Activated gamma-delta T cell (primary cell): ENCODE measurements at places on chromosomes 4 and X.

GRCh38 chr4:105630670-105631655 is 77.5 kb downstream of the INTS12 start:
- DNase-seq = no peak

- DNase-seq = no peak
Observed at GRCh38 chrX:103330681-103331288, 746 bp downstream of the TCEAL7 start.

GRCh38 chr4:150768497-150768896 is 186.5 kb downstream of the MAB21L2 start:
- no peak for DNase-seq

DNA sequence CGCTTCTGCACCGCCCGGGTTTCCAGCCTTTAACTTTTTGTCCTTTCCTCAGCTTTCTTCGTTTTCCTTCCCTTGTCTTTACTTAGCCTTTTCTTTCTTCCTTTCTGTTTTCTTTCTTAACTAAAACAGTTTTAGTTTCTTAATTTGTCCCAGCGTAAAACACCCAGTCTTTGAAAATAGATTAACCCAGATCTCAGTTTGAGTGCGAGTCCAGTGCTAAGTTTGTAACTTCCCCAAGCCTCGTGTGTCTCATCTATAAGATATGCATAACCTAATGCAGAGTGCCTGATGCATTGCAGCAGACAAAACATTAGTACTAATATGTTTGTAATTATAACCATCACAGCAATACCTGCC is 460 bp upstream of the GEMIN8 start:
- no peak for DNase-seq

DNA sequence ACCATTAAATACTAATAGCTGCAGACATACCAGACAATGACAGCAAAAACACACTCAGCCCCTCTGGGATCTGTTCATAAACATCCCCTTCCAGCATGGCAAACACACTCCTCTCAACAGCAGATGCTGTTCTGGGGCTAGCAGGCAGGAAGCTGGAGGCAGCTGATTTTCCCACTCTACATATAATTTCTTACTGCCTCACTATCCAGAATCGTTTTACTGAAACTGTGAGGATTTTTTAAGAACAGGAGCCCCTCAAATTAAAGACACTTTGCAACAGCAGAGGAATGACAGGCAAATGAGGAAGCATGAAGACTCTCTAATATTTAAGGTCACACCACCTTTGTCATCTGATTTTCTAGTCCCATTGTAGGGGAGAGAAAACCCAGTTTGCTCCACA is 2.2 kb downstream of the MAPK10 start:
- DNase-seq = no peak

GRCh38 chrX:20361890-20362262 is 95.2 kb upstream of the RPS6KA3 start:
- DNase-seq = no peak

- no peak for DNase-seq
Observed at GRCh38 chr4:38647101-38647819, 16.7 kb upstream of the KLF3 start.

DNA sequence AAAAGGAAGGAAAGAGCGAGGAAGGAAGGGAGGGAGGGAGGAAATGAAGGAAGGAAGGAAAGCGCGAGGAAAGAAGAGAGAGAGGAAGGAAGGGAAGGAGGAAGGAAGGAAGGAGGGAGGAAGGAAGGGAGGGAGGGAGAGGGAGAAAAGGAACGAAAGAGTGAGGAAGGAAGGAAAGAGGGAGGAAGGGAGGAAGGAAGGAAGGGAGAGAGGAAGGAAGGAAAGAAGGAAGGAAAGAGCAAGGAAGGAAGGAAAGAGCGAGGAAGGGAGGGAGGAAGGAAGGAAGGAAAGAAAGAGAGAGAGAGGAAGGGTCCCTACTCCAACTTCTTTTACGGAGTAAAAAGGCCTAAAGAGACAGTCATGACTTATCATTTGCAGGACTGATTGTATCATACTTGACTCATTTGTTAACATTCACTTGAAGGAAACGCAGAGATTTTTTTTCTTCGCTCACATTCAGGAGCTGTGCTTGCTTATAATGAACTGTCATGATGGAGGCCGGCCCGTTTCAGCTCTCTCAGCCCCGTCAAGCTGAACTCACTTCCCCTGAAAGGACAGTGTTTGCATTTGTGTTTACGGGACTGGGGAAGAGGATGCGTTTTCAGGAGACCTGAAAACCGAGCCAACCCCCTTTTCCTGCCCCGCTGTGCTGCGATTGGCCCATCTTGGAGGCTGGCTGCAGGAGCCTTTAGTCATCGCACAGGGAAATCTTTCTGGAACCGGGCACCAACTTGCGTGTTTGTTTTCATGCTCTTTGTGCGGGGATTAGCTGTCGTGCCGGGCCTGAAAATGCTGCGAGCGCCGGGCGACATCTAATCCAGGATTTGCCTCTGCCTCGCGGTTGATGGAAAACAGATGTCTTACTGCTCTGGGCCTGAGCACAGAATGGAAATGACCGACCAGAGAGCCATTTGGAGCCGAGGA is 17.8 kb downstream of the TRIM2 start:
- DNase-seq = no peak

- DNase-seq = no peak
Observed at GRCh38 chr4:1813915-1814314, 20.8 kb downstream of the FGFR3 start.

DNA sequence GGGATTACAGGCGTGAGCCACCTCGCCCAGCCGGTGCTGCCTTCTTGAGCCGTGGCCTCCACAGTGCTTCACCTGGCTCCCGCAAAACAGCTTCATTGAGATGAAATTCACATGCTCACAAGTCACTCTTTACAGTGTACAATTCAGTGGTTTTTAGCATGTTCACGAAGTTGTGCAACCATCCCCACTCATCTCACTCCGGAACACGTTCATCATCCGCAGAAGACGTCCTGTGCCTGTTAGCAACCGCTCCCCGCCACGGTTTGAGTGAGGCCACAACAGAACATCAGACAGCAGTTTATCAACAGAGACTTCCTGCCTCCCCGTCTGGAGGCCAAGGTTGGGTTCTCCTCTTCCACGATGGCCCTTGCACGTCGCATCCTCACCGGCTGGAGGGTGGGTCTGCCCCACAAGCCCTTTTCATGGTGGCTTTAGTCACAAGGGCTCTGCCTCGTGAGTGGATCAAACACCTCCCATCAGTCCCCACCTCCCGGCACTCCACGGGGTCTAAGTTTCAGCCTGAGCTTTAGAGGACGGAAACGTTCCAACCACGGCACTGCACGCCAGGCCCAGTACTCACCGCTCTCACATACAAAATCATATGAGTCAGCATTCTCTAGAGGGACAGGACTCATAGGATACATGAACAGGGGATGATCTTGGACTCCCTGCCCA is 29.6 kb upstream of the SPON2 start:
- peak; percentile 44 for DNase-seq

- DNase-seq = no peak
Observed at GRCh38 chr4:120630427-120630826, 292.1 kb downstream of the PRDM5 start.

DNA sequence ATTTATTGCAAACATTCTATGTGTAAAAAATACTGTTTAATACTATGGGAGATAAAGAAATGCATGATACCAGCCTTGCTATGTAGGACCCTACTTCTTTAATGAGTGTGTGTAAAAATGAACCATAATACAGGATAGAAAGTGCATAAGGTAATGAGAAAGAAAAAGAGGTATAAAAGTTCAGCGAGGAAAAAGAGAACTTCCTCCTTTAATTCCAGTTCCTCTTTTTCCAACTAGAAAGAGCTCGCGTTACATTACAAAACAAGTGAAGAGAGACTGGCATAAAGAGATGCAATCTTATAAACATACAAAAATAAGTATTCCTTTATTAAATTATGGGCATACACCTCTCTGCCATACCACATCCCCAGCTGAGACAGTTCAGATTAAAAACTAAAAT is 77.4 kb downstream of the ANKRD17 start:
- DNase-seq = no peak

DNA sequence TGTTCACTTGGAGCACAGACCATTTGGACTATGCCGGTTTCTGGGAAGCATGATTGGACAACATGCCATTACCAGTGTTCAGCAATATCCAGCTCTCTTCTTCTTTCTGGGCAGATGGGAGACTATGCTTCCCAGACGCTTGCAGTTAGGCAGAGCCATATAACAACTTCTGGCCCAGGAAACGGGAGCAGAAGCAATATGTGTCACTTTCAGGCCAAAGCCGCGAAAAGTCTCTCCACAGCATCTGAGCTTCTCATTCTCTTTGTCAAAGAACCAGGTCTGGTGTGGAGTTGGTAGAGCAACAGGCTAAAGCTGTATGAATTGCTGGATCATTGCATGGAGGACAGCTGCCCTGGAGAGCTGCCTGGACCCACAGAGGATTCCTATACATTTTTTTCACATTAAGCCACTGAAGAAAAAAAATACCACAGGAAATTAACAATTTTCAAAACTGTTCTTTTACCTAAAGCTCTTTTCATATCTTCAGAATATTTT is 131.4 kb upstream of the FRG1 start:
- DNase-seq = no peak
